ENCODE measurements at places on chromosomes 7 and 10.

DNA sequence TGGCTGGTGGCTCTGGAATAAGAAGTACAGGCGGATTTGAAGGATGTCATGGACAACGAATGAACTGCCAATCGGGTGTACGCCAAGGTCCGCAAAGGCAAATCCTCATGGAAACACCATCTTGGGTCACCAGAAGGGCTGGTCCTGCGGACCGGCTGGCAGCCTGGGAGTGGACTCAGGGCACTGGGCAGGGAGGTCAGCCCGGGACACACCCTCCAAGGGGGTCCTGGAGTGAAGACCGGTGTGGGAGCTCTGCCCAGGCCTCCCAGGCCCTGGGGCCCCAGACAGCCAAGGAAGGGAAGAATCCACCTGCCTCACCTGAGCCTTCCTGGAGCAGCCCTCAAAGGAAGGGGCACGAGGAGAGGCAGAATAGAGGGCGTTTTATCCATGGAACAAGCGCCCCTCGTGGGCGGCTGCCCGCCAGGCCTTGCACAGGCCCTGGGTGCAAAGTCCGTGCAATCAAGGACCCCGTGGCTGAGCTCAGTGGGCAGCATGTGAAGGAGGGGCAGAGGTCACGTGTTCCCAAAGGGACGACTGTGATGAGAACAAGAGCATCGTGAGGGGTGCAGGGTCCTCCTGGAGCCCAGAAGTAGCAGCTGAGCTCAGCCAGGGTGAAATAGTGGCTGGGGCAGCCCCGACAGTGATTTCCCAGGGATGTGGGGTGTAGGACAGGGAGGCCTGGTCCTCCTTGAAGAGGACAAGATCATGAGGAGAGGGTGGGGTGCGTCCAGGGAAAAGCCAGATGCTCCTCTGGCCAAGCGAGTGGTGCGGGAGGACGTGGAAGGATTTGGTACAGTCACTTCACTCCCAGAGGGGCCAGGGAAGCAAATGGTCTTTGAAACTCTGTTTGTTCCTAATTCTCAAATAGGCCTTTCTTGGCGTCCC lies 105.2 kb downstream of the TCERG1L start:
- DNase-seq, result no peak

- peak; percentile 40 for DNase-seq
These were observed 38.0 kb downstream of the ZNF777 start for GRCh38 chr7:149422914-149423301.

DNA sequence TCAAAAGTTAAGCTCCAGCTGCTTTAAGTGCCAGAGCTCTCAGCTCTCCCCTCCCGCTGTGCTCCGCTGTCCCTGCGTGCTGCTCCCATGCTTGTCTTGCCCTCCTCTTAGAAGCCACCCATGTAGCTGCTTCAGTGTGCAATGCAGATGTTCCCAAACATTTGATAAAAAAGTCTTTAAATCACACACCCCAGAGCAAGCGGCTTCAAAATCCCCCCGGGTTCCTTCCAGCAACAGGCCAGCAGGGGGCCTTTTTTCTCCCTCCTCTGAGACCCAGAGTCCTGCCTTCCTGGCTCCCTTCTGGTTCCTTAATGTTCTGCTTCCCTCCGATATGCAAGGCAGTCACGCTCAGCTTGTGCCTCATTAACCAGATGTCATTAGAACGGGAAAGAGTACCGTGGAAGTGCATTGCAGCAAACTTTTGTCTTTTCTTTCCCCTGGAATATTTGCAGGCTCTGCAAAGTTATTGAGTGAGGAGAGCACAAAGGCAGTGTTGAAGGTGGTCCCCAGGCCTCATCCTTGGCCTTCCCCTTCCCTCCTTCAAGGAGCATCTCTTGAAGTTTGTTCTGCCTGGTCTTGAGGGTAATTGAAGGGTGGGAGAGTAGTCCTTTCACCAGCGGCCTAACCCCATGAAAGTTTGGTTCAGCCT lies 25.5 kb downstream of the LDB3 start:
- peak; percentile 36 for DNase-seq

DNA sequence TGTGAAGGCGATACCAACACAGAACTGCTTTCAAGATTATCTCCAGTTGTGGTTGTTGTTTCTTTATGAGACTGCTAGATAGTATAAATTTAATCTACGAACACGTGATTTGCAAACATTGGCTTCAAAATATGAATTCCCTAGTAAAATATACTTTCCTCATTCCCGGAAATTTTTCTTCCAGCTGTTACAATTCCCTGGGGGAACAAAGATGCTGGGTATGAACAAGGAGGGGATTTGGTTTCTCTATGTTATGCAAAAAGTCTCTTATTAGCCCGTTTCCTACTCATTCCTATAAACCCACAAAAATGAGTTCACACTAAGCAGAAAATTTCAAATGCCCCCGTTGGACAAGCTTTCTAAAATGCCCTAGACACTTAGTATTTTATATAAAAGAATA lies 928.3 kb downstream of the CNTNAP2 start:
- DNase-seq, result no peak

GRCh38 chr7:36677769-36678437 lies 46.4 kb downstream of the AOAH start:
- DNase-seq, result peak; percentile 72

- DNase-seq, result no peak
These were observed 11.7 kb downstream of the DCLRE1A start for GRCh38 chr10:113842171-113842570.

DNA sequence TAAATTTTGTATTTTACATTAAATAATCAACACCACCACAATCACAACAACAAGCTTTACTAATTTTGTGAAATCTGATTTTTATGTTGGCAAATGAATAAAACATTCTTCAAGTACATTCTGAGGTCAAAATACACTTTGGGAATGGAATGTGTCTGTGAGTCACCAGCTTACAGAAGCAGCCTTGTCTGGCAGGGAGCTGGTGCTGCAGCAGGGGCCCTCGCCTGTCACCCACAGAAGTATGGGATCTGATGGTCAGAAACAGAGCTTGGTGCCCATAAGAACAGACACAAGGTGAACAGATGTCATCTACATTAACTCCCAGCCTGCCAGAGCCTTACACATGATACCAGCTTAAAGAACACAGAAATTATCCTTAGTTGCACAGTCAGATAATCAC lies 496.9 kb downstream of the CCSER2 start:
- no peak for DNase-seq

DNA sequence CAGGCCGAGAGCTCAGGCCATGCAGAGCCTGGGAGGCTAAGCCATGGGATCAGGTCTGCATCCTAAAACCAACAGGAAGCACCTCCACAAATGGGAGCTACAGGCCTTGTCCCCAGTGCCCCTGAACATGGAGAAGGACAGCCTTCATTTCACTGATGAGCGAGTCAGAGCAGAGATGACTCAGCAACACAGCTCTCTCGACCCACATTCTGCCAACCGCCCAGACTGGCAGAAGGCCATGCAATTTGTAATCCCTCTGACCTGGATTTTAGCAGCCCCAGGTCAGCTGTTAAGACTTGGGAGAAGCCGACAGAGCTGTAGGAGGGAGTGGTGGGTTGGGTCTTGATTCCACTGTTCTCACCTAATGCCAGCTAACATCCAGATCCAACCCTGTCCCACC lies 25.5 kb downstream of the VOPP1 start:
- peak; percentile 68 for DNase-seq

GRCh38 chr7:57432583-57432982 lies 17.4 kb upstream of the ZNF716 start:
- no peak for DNase-seq

GRCh38 chr7:44224080-44224973 lies 23.5 kb downstream of the YKT6 start:
- no peak for DNase-seq

GRCh38 chr7:122726881-122727280 lies 24.2 kb upstream of the RNF148 start:
- no peak for DNase-seq

GRCh38 chr7:39958038-39958437 lies 8.0 kb downstream of the CDK13 start:
- no peak for DNase-seq

GRCh38 chr7:29647020-29647654 lies 83.5 kb downstream of the PRR15 start:
- no peak for DNase-seq

- peak; percentile 16 for DNase-seq
These were observed 143.0 kb upstream of the HDAC9 start for GRCh38 chr7:18352339-18353255.

DNA sequence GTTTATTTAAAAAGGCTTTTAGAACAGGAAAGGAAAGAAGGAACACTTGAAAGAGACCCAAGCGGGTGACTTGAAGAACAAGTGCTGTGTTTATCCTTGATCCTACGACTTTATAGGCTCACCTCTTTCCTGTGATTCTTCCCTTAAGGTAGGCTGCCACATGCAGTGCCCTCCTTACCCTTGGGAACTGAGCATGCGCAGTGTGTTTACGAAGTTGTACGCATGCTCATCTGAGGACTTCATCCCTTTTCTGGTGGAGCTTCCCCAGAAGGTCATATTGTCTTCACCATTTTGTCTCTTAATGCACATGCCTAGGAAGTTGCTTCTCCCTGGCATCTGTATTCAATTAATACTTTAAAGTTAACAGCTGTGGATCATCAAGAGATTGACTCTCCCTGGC lies 49.9 kb upstream of the VOPP1 start:
- DNase-seq, result no peak

DNA sequence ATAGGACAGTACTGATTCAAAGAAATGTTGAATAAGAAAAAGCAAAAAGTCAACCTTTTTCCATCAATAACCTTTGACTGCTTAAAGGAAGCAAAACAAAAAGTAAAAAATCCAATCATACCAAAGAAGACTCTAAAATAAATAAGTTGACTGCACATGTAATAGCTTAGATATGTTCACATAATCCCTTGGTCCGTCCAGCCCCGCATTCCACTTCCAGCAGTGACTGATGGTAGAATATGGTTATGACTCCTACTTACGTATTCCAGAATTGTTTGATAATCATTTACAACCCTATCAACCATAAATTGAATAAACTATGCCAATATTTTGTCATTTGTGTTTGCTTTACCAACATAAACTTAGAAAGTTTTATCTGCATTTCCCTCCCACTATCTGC lies 77.9 kb downstream of the CTNNA3 start:
- DNase-seq, result no peak

- no peak for DNase-seq
These were observed 126.5 kb downstream of the GFRA1 start for GRCh38 chr10:116146372-116147140.

DNA sequence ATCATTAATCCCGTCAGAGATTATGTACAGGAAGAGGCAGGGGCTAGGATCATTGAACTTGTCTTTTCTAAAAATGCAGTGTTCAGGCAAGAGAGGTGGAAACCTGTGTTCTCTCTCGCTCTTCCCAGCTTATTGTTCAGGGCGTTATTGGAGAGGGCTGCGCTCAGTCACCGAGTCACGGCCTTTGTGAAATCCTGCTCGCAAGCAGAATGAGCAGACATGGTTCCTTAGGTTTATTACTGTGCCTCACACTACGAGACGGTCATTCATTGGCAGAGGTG lies 631 bp upstream of the PRKRIP1 start:
- no peak for DNase-seq

DNA sequence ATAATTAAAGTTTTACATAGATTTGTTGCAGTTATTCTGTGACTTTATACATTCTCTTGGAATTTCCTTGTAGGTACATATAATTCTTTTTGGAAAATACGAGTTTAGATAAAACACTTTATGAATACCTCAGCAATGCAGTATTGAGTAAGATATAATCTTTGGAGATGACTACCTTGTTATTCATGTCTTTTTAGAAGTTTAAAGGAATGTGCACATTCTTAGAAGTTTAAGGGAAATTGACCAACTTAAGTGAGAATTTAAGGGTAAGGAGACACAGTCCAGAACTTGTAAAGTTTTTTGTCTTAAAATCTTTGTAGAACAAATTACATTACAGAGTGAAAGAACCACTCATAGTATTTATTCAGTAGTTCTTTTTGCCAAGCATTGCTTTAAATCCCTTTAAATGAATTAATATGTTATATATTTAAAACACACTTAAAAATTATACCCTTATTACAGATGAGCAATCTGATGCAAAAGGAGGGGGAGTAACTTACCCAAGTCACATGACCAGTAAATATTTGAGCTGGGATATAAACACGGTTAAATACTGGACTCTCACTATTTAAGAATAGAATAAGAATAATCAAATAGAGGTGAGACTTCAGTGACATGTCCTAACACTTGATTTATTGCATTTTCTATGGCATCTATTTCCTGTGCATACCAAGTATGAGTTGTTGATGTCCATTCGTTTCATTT lies 139.5 kb upstream of the FERD3L start:
- DNase-seq, result no peak

GRCh38 chr10:126251778-126252407 lies 136.4 kb downstream of the ADAM12 start:
- DNase-seq, result no peak

DNA sequence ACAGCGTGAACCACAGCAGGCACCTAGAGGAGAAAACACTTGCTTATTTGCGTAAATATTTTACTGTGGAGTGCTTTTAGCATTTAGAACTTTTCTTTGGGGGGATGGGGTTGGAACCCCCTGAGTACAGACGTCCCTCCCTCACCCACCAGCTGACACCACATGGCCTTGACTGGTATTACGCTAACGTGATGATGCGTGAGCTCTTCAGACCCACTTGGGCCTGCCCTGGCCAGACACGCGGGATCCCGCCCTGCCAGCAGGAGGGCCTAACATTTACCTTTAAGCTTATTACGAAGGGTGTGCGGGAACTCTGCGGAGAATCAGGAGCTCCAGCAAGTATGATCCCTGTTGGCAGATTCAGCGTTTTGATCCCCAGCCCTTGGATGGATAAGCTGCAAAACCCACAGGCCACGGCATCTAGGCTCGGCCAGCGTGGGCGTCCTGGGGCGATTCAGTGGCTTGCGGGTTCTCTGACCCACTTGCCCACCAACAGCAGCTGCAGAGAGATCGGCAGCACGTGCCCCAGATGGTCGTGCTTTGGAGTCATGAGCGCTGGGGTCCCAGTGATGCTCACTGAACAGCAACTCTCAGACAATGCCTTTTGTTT lies 545.5 kb upstream of the FOXK1 start:
- no peak for DNase-seq

DNA sequence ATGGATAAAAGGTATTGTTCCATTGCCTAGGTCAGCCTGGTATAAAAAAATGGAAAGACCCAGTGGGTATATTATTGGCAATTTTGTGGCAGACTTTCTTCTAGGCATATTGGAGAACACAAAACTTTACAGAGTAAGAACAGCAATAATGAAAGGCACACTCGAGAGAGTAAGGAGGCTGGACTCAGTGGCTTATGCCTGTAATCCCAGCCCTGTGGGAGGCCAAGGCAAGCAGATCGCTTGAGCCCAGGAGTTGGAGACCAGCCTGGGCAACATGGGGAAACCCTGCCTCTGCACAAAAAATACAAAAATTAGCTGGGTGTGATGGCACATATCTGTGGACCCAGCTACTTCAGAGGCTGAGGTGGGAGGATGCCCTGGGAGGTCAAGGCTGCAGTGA lies 158.2 kb downstream of the FAM107B start:
- DNase-seq, result no peak

DNA sequence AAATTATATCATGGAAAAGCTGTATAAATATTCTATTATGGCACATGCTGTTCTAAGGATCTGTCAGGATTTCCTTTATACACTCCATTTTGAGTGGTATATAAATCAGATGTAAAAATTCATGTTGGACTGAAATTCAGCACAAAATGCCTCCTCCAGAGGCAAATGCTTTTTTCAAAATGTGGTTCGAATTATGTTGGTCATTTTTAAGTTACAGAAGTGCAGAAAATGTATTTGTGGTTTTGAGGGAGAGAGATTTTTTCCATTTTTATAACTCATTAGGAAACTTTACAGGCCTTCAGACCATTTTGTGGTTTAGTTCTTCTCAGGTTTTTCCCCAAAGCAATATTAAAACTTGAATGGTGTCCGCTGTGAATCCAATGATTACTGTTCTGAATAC lies 2.9 kb downstream of the PPP1R3A start:
- no peak for DNase-seq

GRCh38 chr7:126574276-126575250 lies 678.2 kb downstream of the GRM8 start:
- DNase-seq, result no peak

- peak; percentile 51 for DNase-seq
These were observed 716 bp downstream of the OGA start for GRCh38 chr10:101817337-101818118.
